ENCODE measurements at places on chromosomes 4 and X.

- DNase-seq, result no peak
These were observed at the start of gene RBM47 for GRCh38 chr4:40629401-40630334. TSS of gene RBM47 (minus strand) at chr4:40629864. CDS start at chr4:40438893, 190,971 bp downstream.

DNA sequence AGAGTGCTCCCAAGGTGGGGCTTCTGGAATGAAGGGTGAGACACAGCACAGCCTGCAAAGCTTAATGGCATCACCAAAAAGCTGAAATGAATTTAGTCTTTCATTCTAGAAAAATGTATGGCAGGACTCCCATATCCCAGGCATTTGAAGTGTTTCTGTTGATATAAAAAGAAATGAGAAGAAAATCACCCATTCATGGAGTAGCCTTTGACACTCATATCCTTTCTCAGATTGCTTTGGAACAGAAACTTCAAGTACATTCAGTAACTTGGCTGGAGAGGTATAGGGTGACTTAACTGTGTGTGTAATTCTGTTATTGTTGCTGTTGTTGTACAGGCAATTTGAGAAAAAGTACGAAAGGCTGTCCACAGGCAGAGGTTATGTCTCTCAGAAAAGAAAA, 35.3 kb downstream of the C4orf54 start:
- DNase-seq, result no peak

DNA sequence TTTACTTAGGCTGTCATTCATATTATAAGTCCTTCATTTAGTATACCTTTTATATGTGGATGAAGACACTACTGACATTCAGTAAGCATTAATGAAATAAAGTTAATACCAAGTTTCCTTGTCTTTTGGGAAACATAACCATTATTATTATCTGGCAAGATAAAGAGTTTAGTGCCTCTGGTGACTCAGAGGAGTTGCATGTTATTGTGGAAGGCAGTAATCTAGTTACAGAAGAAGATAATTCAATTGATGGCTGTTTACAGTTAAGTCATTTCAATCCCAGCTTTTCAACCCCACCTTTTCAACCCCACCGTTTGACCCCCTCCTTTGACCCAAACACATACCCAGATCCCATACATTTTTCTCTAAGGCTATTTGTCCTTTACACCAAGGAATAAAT, 143.8 kb downstream of the FANCB start:
- no peak for DNase-seq

DNA sequence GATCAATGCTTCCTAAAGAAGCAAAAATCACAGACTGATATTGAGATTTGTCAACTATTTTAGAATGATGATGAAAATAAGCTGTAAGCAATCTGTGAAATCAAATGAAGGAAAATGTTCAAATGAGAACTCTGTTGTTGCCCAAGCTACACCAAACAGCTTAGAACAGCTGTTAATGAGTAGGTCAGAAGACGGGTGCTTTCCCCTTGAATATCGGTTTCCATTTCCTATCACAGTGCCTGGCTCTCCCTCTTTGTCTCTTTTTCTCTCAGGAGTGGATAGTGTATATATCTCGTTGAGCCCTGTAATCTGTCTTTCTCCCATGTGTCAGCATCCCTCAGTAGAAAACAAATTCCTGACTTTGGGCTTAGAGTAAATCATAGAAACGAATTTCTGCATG, 1592.9 kb upstream of the TENM3 start:
- DNase-seq, result no peak

GRCh38 chrX:125757794-125758564, 408.1 kb downstream of the DCAF12L2 start:
- no peak for DNase-seq

DNA sequence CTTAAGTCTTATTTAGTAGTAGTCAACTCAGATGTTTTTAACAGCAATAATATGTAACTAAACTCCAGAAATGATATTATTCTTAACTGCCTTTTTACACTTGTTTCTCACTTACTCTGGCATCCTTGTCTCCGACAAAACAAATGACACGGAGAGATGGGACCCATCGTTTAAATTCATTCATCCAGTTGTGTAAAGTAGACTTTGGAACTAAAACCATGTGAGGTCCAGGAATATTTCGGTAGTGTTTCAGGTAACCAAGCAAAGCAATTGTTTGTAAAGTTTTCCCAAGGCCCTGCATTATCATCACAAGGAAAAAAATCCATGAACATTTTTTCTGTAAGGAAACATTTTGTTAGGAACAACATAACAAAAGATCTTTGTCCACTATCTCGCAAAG, 11.6 kb downstream of the SMARCA1 start:
- DNase-seq, result no peak
